Frontal cortex (tissue), 4 donors: ENCODE measurements at places on chromosomes 5 and 9.

GRCh38 chr5:51397996-51398395 is 14.7 kb downstream of the ISL1 start:
- DNase-seq, result no peak

DNA sequence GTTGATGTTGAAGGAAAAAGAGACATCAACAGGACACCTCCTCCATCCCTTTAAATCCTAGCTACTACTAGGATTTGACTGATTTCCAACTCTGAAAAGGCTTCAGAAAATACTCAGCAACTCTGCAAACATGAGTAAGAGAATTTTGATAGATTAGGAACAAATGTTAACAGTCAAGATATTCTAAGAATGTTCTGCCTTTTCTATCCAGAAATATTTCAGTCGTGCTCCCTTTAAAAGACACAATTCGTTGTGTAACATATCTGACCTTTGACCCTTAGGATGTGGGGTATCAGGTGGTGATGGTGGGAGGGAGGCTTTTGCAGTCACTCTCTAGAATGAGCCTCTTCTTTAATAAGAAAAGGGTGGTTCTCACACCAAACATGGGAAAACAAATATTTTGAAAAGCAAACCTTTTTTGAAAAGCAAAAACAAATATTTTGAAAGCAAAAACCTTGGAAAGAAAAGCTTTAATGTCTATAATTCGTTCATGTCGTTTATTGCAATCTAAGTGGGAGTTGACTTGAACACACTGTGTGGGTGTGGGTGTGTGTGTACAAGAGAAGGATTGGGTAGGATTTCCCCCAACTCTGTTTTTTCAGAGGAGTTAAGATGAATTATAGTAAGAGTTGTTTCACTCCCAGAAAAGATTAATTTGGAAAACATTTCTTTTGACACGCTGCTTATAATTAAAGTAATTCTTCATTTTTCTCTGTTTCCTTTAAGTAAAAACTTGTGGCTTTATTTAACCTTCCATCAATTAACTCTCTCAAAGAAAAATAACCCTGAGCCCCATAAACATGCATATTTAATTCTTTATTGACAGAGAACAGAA is 152.8 kb downstream of the TMEM167A start:
- DNase-seq, result no peak

DNA sequence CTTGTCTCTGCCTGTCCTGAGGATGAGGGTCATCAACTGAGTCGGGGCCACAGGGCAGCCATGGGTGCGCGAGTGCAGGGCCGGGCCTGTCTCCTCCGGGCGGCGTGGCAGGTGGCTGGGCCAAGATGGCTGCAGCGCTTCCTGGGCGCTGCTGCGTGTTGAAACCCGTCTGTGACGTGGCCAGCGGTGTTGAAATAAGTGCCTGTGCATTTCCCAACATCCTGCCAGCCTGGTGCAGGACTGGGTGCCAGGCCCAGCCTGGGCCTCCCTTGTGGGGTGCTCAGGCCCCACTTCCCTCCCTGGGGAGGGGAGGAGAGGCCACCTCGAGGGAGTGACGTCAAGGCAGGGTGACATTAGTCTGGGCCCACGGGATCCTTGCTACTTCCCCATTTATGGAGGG is 45.5 kb downstream of the RXRA start:
- peak; percentile 61 for DNase-seq

DNA sequence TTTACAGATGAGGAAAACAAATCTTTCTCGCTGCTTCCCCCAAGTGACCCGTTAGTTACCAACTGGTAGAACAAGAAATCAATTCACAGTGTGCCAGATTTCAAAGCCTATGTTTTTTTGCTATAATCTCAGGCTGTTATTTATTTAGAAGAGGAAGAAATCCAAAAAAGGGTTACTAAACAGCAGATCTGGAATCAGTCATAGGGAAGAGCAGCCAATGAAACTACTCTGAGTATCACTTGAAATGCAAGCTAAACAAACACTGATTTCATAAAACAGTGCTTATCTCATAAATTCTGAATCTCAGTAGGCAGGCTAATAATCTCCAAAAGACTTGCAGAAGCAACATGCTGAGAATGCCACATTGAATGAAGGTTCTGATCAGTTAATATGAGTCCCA is 829.5 kb upstream of the ACO1 start:
- DNase-seq, result no peak
